Stimulated activated CD8-positive, alpha-beta memory T cell treated with anti-CD3 and anti-CD28 coated beads, Interleukin-4, amount 100 ng/mL, for 4 hours (primary cell): ENCODE measurements at places on chromosomes 6 and 20.

DNA sequence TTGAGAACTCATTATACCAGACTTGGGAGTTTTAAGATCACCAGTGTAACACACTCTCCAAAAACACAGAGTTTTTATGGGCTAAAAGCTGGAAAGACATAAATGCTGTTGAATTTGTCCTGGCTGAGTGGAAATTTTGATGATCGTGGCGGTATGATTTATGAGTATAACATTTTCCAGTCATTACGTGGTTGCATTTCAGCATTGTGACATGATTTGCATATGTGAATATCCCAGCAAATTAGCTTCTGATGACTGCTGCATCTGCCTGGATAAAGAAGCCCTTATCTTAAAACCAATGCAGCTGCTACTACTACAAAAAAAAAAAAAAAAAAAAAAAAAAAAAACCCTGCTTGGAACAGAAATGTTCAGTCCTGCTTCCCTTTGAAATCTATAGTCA, 850.9 kb downstream of the TFAP2A start:
- no peak for DNase-seq

- no peak for DNase-seq
These were observed 30.5 kb upstream of the GLP1R start for GRCh38 chr6:39018103-39018502.

DNA sequence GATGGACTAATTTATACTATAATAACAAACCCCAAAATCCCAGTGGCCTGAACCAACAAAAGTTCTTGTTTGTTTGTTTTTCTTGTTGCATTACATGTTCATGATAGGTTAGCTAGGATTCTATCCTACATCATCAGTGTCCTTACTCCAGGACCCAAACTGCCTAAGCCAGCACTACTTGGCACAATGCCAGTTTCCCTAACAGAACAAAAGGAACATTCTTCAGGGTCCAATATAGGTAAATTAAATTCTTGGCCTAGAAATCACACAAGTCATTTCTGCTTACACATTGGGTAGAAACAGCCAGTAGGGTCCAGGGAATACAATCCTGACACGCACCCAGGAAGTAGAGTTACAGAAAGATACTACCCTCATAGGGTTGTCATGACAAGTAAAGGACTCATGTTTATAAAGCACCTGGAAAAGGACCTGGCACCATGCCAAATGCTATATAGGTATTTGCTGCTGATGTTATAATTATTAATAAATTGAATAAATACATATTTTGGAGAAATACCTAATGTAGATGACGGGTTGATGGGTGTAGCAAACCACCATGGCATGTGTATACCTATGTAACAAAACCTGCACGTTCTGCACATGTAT, 38.8 kb downstream of the RCAN2 start:
- DNase-seq: no peak

DNA sequence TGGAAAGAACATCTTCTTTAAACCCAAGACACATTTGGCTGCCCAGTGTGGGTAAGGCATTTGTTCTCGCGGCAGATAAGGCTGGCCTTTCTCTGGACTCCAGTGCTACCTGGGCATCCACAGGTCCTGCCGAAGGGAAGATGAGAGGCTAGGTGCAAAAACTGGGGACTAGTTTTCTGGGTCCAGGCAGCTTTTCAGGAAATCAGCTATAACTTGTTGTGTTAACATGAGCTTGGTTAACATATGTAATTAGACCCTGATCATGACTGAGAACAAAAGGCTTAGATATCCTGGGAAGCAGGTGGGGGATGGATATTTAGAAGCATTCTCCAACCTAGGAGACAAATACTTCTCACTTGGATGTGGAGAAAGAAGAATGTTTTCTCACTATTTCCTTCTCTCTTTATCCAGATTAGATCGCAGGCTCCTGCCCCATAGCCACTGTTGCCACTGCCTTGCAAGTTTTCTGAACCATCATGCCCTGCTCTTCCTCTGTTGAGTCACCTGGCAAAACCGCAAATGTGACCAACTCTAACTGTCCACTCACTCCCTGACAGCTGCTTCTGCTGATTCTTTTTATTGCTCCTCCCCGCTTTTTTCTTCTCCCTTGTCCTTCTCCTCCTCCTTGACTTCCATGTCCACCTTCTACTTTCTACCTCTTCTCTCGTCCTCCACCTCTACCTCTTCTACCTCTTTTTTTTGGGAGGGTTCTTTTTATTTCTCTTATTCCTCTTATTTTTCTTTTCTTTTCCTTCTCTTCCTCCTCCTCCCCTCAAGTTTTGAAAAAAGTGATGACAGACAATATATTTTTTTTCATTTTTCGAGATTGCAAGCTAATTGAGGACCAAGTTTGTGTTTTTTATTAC, 258.1 kb downstream of the UTRN start:
- DNase-seq: no peak

- DNase-seq: no peak
These were observed 203.2 kb upstream of the SMLR1 start for GRCh38 chr6:130624046-130624445.

- no peak for DNase-seq
These were observed 11.4 kb upstream of the GJE1 start for GRCh38 chr6:142121342-142121741.

- no peak for DNase-seq
These were observed 41.9 kb upstream of the TAB2 start for GRCh38 chr6:149275621-149276020.

DNA sequence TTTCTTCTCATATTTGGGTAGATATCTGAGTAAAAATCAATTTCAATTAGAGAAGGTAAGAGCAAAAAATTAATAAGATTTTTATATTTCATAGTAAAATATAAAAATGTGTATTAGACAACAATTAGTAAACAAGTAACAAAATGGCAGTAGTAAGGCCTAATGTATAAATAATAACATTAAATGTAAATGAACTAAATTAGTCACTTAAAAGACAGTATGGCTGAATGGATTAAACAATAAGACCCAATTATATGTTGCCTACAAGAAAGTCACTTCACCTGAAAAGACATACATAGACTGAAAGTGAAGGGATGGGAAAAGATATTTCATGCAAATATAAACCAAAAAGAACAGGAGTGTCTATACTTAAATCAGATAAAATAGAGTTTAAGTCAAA, 147.6 kb downstream of the TRMT11 start:
- no peak for DNase-seq

DNA sequence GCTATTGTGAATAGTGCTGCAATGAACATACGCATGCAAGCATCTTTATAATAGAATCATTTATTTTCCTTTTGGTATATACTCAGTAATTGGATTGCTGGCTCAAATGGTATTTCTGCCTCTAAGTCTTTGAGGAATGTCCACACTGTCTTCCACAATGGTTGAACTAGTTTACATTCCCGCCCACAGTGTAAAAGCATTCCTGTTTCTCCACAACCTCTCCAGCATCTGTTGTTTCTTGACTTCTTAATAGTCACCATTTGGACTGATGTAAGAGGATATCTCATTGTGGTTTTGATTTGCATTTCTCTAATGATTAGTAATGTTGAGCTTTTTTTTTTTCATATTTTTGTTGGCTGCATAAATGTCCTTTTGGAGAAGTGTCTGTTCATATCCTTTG, 208.7 kb downstream of the PHF3 start:
- DNase-seq: no peak

DNA sequence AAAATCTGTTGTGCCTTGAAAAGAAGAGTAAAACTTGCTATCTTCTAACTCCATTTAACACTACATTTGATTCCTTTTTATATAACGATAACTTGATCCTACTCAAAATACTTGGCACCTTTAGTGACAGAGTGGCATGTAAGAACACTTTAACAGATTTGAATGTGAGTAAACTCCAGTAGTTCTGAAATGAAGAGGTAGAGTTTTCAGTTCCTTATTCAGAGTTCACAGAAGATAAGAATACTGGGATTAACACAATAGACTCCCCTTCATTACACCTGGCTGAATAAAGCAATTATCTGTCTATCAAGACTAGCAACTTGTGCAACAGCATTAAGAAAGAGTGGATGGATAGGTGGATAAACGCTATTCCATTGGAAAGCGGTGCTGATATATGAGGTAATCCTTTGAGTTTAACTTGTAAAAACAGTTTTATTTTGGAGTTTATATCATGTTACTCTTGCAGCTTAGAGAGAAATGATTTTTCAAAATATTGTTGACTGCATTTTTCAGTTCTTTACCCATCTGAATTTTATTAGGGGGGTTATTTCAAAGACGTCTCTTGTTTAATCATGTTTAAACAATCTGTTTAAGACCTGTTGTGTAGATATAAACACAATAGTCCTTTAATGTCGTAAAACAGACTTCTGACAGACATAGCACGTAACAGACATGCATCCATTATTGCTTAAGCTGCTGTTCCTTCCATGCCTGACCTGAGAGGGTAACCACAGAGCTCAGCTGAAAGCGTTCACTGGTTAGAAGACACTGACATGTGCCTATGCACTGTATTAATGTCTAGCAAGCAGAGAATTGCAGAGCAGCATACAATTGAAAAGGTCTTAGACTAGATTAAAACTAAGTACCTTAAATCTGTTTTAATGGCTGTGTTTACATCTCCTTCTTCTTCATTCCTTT, 102.4 kb upstream of the SUPT3H start:
- DNase-seq: no peak
